ENCODE measurements at places on chromosomes 12 and 14.

- DNase-seq, result no peak
Measured at GRCh38 chr12:118185602-118186397, 49.9 kb downstream of the PEBP1 start.

GRCh38 chr12:26334621-26335124 lies 139.3 kb downstream of the SSPN start:
- no peak for DNase-seq

DNA sequence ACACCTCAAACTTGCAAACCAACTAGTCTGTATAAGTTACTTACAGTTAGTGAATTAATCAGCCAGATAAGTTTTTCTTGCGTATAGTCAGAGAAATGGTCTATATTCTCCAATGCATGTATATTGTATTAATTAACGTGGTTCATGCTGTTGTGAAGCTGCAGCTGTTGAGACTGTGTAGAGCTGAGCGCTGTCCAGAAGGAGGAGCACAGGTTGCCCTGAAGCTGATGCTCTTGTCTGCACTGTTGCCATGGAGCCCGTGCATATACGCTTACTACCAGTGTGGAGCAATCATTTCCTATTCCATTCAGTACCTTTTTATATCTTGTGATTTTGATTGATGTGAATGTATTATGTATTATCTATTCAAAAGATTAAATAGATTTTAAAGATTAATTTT lies 74.3 kb upstream of the ARID2 start:
- no peak for DNase-seq

DNA sequence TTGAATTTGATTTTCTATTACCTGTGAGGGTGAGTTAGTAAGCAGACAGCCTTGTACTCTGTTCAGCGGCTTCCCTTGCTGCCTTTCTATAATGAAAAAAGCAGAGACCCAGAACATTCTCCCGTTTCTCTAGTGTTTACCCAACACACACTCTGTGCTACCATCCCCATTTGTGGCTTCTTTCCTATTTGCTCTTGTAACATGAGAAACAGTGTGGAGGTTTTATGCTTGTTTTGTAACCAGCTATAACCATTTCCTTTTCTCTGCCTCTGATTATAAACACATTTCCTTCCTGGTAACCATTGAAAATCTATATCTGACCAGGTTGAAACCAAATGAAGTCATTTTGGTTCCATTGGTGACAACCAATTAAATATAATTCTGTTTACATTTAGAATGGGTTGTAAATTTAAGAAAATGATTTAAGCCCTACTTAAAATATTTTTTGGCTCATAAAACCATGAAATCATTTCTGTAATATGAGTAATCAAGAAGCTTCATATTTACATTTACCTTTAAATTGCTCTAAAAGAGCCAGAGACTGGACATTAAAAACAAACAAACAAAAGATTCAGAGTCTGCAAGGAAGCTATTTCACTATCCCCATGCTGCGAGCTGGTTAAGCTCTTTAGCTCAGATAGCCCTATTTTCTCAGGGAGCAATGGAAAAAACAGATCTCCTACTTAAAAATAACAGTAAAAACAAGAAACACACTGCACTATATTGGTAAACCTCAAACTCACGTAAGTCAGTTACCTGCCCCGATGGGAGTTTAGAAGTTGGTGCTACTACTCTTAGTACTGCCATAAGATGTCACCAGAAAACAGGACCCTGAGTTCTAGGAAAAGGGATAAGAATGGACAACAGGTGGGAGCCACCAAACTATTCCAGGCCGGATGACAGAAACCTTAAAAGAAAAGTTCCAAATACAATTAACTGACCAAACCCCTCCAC lies 206.5 kb upstream of the EEA1 start:
- DNase-seq, result peak; percentile 25

DNA sequence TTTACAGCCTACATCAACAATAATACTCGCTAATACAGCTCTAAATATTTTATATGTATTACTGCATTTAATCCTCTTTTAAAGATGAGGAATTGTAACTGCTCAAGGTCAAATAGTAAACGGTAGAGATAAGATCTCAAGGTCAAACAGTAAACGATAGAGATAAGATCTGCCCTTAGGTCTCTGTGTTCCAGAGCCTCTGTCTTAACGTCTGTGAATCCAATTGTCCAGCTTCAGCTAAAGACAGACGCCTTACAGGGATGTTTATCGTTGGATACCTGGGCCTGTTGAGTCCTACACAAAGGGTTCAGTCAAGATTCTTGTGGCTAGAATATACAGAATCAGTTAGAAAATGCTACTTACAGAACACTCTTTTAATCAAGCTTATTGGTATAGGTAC lies 20.0 kb downstream of the PYGL start:
- no peak for DNase-seq

DNA sequence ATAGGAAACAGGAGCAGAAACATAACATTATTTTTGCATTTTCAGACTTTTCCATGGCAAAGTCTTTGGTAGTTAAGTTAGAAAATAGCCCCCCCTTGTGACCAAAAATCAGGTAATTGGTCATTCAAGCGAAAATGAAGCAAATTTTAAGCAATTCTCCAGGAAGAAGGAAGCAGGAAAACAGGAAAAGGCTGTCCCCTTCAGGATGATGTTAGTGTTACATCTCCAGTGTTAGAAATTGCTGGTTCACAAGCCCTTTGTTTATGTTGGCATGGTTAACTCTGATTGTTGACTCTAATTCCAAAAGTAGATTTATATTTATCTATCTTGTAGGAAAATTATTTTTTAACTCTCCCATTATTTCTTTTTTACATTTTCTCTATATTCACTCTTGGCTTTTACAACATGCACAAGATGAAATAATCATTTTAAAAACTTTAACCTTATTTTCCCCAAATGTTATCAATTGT lies 18.8 kb upstream of the GAS2L3 start:
- DNase-seq, result peak; percentile 37

DNA sequence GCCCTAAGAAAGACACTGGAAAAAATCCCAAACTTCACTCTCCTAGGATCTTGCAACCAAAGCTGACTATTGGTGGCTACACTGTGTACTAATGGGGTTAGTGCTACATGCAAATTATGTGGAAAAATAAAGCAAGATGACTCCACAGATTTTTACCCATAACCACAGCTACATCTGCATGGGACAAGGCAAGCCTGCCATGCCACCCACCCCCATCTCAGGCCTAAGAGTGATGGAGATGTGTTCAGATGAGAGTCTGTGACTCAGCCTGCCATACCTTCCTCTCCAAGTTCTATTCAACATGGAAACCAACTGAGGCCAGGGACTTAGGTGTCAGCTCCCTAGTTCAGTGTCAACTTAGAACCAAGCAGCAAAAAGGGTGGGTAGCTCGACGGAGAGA lies 206.2 kb downstream of the PELI2 start:
- no peak for DNase-seq

DNA sequence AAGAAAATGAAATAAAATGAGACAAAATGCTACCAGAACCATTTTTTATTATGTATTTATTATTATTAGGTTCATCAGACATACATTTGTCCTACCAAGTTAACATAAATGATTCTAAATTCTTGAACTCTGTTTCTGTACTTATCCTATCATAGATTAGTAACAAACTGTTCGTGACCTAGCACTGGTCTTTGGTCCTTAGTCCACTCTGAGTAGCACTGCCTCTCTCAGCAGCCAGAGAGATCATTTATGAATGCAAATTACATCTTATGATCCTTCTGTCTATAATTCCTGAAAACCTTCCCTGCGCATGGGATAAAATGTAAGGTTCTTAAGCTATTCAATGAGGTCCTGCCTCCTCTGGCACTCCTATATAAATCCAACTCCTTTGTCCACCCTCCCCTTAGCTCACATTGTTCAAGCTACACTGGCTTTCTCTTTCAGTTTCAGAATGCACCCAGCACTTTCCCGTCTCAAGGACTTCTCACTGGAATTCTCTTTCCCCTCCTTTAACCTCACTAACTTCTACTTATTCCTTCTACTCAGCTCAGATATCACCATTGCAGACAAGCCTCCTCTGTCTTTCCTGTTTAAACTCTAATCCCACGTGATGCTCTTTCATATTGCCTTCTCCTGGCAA lies 17.1 kb downstream of the PDZRN4 start:
- no peak for DNase-seq

DNA sequence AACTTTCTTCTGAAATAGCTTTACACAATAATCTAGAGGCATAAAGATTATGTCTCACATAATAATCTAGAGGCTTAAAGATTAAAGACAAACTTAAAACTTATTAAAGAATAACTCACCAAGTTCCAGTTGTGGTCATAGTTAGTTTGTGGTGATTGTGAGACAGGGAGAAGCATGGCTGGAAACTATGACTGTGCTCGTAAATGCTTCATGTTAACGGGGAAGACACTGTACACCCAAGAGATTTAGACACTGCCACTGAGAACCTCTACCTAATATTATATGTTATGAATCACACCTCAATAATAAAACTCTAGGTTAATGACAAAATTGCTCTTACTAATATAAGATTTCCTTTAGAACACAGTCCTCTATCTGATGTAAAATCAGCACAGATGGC lies 541.6 kb downstream of the TMEM121 start:
- no peak for DNase-seq

- no peak for DNase-seq
Measured at GRCh38 chr12:127150479-127150878, 1116.5 kb upstream of the TMEM132C start.

DNA sequence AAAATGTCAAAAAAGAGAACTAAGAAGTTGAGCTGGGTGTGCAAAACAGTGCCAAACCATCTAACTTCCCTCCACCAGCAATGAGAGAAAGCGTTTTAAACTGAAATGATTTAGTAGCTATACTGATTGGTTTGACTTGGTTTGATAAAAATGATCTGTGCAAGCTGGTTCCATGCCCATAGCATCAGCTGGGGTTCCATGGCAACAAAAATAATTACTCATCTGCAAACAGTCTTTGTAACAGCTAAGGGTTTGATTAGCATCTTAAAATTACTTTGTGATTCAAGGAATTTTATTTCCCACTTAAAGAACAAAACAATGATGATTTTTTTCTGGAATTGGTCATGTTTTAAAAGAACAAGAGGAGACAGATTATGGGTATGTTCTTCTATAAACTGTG lies 15.0 kb upstream of the BICD1 start:
- DNase-seq, result no peak

DNA sequence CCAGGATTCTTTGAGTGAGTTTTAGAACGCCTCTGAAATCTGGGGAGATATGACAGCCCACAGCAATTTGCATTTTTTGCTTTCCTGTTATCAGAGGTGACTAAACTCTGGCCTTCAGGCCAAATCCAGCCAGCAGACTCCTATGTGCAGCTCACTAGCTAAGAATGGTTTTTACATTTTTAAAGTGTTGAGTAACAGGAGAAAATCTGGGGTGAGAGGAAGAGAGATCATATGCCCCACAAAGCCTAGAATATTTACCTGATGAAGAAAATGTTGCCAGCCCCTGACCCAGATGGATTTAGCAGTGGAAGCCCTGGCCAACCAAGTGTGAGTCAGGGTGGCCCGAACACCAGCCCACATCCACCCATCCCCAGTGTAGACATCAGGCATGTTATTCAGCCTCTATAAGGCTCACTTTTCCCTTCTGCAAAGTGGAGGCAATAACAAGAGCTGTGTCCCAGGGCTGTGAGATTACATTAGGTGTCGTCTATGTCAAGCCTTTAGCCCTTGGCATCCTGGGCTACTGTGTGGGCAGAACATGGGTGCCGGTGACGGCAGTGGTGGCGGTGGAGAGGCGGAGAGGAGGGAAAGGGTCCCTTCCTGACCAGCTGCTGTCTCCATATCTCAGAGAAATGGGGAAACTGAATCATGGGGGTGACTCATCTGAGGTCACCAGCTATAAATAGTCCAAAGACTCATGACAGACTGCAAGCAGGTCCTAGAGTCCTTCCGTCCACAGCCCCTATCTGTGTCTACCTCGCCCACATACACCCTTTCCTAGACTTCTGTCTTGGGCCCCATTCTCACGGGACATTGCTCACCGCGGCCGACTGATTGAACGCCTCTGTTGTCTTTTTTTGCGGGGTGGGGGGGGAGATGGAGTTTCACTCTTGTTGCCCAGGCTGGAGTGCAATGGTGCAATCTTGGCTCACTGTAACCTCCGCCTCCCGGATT lies 32.6 kb upstream of the CD9 start:
- DNase-seq, result no peak

GRCh38 chr12:46920499-46920898 lies 94.7 kb upstream of the SLC38A4 start:
- DNase-seq, result no peak

DNA sequence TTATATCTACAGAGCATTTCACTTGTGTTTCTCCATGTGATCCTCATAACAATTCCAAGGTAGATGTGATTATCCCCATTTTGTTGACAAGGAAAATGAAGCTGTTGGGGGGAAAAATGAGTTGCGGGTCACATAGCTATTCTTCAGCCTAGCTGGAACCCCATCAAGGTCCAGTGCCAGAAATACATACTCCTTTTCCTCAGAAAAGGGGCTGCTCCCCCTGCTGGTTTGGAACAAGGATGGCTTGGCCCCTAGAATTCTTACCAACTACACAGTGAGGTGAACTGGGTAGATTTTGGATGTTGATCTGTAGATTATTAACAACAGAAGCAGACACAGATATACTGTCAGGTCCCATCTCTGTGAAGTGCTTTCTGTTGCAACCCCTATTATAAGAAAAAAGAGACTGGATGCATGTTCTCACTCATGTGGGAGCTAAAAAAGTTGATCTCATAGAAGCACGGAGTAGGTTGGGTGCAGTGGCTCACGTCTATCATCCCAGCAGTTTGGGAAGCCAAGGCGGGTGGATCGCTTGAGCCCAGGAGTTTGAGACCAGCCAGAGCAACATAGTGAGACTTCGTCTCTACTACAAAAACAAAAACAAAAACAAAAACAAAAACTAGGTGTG lies 8.9 kb downstream of the IKZF4 start:
- DNase-seq, result no peak

- DNase-seq, result no peak
Measured at GRCh38 chr14:82724316-82724715, 1190.7 kb upstream of the SEL1L start.

DNA sequence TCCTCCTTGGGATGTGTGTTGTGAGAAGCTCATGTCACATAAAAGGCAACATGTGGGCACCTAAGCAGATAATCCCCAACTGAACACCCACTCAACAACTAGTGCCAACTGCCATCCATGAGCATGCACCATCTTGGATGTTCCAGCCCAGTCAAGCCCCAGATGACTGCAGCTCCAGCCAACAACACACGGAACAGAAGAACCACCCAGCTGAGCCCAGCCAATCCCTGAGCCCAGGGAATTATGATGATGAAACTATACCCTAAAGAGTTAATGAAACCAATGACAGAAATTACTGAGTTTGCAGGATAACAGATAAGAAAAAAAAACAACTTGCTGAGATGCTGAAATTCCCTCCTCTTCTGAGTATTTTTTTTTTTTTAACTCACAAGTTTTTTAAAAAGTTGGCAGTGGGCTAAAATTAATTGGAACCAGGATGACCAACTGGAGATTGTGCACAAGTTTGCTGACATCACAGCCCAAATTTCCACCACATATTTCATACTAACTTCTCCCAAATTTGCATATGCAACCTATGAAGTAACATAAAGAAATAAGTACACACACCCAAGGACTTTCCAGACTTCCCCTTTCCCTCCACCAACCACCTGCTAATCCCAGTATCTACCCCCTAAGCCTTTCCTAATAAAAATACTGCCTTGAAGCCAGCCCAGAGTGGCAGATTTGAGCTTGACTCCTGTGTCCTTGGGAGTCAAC lies 124.5 kb downstream of the KSR2 start:
- no peak for DNase-seq

All from NCI-H187 (cell line).